ENCODE measurements at places on chromosomes 12 and 14.

DNA sequence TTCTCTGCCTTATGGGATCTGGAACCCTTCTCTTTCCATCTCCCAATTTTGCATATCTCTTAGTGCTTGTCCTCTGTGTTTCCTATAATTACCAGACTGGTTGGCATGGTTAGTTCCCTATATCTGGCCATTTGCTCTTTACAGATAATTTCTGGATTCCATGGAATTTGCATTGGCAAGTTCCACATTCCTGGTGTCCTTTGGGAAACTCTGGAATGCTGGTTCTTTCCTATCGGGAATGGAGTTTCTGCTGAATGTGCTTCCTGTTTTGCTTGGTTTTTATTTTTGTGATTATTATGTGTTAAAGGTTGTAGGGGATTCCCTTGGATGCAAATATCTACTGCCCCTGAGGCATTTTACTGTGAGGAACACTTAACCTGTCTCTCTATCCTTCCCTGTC is 193.0 kb upstream of the BTG1 start:
- no peak for DNase-seq

DNA sequence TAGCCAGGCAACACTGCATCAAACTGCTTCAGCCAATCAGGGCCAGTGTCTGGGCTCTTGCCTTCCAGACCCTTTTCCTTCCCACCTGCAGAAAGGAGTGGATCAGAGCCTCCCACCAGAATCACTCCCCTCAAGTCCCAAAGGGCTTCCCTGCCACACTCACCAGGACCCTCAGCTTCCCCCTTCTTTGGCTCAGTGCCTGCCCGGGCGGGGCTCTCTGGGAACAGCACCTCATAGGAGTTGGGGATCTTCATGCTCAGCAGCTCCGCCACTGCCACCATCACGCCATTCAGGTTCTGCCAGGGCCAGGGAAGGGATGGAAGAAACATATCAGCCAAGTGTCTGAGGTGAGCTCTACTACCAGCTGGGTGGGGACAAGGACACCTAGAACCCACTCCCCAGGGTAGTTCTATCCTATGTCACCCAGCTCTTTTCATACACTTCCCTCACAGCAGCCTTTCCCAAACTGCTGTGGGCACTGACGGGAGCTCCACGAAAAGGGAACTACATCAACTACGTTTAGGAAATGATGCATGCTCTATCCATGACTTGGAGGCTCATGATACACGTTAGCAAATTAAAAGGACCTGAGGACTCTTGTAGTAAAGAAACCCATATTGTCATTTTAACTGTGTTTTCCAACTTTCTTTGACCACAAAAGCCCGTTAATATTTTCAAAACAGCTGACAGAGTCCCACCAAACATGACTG is 9.4 kb upstream of the PRKAG1 start:
- DNase-seq = no peak

- no peak for DNase-seq
Measured at GRCh38 chr12:2152134-2152533, 99.3 kb downstream of the CACNA1C start.

DNA sequence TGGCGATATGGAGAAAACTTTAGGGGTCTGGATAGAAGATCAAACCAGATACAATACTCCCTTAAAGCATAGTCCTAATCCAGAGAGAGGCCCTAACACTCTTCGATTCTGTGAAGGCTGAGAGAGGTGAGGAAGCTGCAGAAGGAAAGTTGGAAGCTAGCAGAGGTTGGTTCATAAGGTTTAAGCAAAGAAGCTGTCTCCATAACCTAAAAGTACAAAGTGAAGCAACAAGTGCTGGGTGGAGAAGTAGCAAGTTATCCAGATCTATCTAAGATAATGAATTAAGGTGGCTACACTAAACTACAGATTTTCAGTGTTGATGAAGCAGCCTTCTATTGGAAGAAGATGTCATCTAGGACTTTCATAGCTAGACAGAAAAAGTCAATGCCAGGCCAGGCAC is 24.6 kb upstream of the MTERF2 start:
- no peak for DNase-seq

GRCh38 chr12:7304456-7304855 is 584 bp downstream of the ACSM4 start:
- no peak for DNase-seq

- no peak for DNase-seq
Measured at GRCh38 chr14:32654106-32654505, 284.6 kb upstream of the NPAS3 start.

- no peak for DNase-seq
Measured at GRCh38 chr14:68784226-68784910, 8.5 kb downstream of the ZFP36L1 start.

- no peak for DNase-seq
Measured at GRCh38 chr12:11855983-11856374, 206.5 kb downstream of the ETV6 start.

GRCh38 chr12:120115692-120116440 is 687 bp downstream of the RAB35 start:
- DNase-seq = no peak

DNA sequence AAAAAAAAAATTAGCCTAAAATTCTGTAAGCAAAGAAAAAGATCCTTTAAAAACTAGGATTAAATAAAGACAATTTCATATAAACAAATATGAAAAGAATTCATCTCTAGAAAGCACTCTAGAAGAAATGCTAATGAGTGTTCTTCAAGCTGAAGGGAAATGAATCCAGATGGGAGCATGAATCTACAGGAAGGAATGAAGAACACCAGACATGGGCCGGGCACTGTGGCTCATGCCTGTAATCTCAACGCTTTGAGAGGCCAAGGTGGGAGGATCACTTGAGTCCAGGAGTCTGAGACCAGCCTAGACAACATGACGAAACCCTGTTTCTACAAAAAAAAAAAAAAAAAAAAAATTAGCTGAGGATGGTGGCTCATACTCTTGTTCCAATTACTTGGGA is 297.2 kb downstream of the FBXL14 start:
- no peak for DNase-seq

DNA sequence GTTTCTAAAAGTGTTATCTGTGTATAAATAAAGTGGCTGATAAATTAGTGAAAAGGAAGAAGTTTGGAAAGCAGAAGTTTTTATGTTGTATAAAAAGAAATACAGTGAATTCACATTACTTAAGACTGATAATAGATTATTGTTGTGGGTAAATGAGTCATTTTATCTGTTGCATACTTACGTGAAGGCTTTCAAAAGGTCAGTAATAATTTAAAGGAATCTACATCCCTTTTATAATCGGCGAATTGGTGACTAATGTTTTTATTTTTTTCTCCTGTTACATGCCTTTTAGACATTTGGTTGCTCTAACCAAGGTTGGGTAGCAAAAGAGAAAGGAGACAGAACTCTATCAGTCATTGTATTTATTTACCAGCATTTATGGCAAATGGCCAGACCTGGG is 155.9 kb downstream of the SLC41A2 start:
- no peak for DNase-seq

DNA sequence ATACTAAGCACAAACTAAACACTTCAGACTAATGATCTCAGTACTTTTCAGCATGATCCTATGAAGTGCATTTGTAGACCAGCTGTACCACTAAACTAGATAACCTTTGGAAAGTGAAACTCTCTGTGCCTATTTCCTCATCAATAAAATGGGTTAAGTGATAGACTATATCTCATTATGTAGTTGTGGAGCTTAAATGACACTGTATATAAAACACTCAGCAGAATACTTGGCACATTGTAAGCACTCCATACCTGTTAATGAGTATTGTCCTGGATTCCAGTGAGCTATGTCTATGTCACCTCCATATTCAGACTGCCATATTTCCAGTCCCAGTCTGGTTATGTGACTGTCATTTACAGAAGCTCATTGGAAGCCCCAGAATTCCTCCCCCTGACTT is 44.4 kb downstream of the RTN1 start:
- DNase-seq = no peak

DNA sequence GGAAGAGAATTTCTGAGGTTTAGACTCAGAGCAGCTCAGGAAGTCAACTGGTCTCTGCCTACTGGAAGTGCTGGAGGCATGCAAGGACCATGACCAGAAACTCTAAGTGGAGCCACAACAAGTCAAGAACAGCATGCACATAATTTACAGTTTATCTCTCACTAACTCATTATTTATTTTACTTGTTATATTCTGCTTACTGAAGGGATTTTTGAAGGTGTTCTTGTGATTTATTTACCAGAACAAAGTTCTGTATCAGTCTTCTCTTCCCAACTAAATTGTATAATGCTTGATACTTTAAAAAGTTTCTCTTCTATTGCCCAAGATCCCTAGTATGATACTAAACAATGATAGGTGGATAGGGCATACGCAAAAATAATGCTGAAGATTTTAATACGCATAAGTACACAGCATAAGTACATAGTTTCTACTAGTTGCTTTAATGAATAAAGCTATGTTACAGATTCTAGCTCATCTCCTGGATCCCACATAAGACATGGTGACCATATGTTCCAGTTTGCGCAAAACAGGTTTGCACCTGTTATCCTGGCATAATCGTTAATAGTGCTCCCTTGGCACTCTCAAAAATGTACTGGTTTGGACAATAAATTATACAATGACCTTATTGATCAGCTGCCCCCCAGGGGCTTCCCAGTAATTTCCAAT is 11.6 kb upstream of the SPTB start:
- DNase-seq = no peak

DNA sequence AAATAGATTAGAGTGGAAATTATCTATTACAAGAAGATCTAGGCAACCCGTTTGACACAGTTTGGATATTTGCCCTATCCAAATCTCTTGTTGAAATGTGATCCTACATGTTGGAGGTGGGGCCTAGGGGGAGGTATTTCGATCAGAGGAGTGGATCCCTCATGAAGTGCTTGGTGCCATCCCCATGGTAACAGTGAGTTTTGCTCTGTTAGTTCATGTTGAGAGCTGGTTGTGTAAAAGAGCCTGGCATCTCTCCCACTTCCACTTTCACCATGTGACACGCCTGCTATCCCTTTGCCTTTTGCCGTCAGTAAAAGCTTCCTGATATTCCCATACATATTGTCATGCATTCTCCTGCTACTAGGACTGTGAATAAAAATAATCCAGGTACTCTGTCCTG is 66.4 kb upstream of the FLRT2 start:
- no peak for DNase-seq

GRCh38 chr12:39595928-39596327 is 23.7 kb downstream of the ABCD2 start:
- no peak for DNase-seq

- no peak for DNase-seq
Measured at GRCh38 chr12:20105943-20106342, 262.4 kb upstream of the PDE3A start.

DNA sequence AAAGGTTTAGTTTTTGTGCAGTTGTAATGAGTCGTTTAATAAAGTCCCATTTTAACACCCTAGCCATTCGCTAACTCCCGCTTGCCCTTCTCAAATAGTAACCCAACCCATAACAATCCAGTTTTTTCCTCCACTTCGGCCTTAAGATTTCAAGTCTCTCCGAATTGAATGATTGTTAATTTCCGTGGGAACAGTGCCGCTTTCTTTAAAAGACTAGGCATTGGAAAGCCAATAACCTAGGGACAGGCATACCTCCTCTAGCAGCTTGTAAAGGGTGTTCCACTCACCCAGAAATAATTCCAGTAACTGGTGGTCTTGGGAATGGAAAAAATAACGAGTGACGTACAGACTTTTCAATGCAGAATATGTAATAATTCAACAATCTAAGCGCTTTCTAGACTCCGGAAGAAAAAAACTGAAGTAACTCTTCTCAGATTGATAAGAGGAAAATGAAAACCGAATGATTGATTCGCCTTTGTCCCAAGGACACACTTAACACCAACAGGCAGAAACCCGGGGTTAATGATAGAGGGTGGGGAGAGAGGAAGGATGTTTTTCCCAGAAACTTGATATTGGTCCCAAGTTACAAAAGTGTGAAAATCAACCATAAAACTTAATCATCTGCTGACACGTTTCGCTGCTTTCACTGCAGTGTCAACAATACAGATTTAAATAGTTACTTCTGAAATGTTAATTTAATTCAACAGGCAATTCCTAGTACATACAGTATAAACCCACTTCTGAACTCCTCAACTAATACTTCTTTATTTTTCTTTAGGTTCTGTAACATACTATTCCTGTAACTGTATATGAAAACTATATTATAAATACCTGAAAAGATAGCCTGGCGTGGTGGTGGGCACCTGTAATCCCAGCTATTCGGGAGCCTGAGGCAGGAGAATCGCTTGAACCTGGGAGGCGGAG is 1.0 kb upstream of the SINHCAF start:
- DNase-seq = no peak

GRCh38 chr14:65750906-65751305 is 338.4 kb downstream of the FUT8 start:
- DNase-seq = no peak

DNA sequence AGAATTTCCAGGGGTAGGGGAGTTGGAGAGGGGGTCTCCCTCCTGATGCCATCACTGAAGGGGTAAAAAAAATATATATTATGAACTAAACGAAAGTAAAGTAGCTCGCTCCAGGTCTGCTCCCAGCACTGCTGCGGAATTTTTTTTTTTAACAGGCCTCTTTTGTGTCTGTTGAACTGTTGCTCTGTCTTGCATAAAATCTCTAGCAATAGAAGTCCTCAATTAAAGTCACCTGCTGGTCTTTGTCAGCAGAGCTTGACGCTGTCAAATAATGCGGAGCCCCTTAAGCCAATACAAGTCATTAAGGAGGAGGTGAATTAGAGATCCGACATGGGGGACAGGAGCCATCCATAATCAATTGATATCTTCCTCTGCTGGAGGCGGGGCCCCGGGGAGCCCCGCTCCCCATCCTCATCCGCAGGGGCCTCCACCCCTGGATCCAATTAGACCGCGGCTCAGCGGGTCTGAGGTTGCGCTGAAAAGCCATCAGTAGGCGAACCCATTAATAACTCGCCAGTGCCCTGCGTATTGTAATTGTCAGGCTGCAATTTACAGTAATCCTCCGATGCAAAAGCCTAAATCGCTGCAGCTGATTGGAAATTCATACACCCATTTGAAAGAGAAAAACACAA is 85.6 kb downstream of the DICER1 start:
- DNase-seq = no peak

- DNase-seq = no peak
Measured at GRCh38 chr14:55771242-55771981, 191.4 kb downstream of the KTN1 start.

DNA sequence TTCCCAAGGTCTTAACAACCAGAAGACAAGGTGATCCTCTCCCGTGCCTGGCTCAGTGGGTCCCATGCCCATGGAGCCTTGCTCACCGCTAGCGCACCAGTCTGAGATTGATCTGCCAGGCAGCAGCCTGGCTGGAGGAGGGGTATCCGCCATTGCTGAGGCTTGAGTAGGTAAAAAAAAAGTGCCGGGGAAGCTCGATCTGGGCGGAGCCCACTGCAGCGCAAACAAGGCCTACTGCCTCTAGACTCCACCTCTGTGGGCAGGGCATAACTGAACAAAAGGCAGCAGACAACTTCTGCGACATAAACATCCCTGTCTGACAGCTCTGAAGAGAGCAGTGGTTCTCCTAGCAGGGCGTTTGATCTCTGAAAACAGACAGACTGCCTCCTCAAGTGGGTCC is 104.0 kb downstream of the C14orf39 start:
- no peak for DNase-seq
